Fibroblast of skin of right biceps (primary cell): ENCODE measurements at places on chromosomes 3 and 15.

DNA sequence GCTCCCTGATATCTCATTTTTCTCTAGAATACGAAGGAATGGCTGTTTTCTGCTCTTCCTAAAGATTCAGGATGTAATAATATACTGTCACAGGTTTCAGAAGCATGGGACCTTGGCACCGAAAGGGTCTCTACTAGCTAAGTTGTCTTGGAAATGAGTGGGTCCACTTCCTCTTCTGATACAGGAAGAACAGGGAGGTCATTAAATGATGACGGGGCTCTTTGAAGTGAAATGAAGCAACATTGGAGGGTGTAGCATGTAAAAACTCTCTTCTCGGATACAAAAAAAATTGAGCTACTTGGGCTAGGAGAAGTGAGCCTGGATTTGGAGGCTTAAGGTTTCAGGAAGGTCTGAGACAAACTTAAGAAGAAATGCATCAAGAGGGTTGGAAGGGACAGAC lies 349.8 kb upstream of the TPRG1 start:
- no peak for DNase-seq

- no peak for DNase-seq
Observed at GRCh38 chr15:51816611-51817010, 12.8 kb upstream of the TMOD3 start.

- no peak for DNase-seq
Observed at GRCh38 chr3:36918050-36918449, 26.8 kb downstream of the TRANK1 start.

DNA sequence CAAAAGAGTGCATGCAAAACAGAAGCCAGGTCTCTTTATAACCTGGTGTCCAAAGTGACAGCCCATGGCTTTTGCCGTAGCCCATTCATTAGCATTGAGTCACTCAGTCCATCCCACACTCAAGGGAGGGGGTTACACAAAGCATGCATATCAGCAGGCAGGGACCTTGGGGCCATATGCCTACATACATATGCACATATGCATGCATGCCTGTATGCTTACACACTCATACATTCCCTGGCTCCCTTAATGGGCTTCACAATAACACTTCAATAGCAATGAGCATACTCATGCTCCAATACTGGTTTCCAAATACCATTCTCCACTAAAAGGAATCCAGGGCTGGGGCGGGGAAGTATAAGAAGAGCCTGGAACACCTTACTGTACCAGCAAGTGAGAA lies 22.0 kb downstream of the TRPM1 start:
- DNase-seq: peak; percentile 94

- DNase-seq: peak; percentile 70
Observed at GRCh38 chr3:149541091-149541491, 66.6 kb downstream of the TM4SF4 start.

- DNase-seq: peak; percentile 52
Observed at GRCh38 chr15:39411102-39411989, 169.5 kb upstream of the THBS1 start.

GRCh38 chr3:18238746-18239331 lies 186.3 kb downstream of the SATB1 start:
- peak; percentile 51 for DNase-seq

GRCh38 chr3:153273217-153273616 lies 111.2 kb downstream of the RAP2B start:
- DNase-seq: no peak

DNA sequence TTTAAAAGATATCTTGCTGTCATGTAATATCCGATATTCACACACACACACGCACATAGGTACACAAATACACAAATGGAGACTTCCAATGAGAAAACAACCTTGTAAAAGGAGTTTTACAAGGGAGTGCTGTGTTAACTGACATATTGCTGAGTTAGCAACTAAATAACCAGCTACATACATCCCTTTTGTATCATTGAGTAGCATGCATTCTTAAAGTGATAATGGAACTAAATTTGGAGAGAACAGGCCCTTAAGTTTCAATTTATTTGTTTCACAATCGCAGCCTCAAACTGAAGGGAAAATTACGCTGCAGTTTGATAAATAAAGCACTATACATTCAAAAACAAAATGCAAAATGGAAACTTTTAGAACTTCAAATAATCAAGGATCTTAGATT lies 1046.0 kb upstream of the NR2F2 start:
- DNase-seq: no peak

DNA sequence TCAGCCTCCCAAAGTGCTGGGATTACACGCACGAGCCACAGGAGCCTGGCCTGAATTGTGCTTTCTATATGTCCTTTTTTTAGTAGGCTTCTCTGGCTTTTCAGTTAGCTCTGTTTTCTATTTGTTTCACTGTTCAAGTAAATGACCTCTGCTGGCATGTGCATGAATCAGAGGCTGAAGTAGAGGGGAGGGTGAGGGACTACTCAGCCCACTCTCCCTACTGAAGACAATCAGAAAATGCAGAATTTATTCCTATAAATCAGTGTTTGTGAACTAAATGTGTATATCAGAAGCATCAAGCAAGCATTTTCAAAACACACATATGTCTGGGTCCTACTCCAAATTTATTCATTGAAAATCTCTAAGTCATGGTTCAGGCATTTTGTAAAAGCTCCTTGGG lies 45.0 kb downstream of the ZMAT3 start:
- DNase-seq: peak; percentile 24
